ENCODE measurements at places on chromosomes 2 and 18. TPM values are rescaled to one million over a fixed set of nuclear protein-coding genes. Genes with fewer than 3 reads are reported as not detected.

INHA gene
- 0.39 TPM for total RNA-seq

SCYGR4 gene
- total RNA-seq: not detected

DIPK1C gene
- not detected for total RNA-seq

SCN3A gene
- not detected for total RNA-seq

TRABD2A gene
- total RNA-seq: 12.1 TPM

ABCG8 gene
- not detected for total RNA-seq

ANKRD44 gene
- total RNA-seq: 3.0 TPM

TCF23 gene
- not detected for total RNA-seq

PHLPP1 gene
- total RNA-seq: 8.9 TPM

C1QL2 gene
- total RNA-seq: 0.53 TPM

ID2 gene
- 92.5 TPM for total RNA-seq

SGPP2 gene
- total RNA-seq: 0.42 TPM

HES6 gene
- 8.3 TPM for total RNA-seq

COL6A3 gene
- 0.37 TPM for total RNA-seq

ANKRD36B gene
- total RNA-seq: 4.5 TPM

Measured in A549 treated with Mapracorat at 1 μM for 4 hours (cell line).